Fibroblast of skin of left biceps (primary cell): ENCODE measurements at places on chromosomes 11 and 22.

- peak; percentile 60 for DNase-seq
Observed at GRCh38 chr11:109490953-109491635, 69.1 kb downstream of the C11orf87 start.

DNA sequence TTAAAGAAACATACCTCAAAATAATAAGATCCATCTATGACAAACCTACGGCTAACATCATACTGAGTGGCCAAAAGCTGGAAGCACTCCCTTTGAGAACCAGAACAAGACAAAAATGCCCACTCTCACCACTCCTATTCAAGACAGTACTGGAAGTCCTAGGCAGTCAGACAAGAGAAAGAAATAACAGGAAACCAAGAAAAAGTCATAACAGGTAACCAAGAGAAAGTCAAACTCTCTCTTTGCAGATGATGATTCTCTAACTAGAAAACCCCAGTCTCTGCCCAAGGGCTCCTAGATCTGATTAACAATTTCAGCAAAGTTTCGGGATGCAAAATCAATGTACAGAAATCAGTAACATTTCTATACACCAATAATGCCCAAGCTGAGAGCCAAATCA is 35.6 kb downstream of the TMEM123 start:
- no peak for DNase-seq

DNA sequence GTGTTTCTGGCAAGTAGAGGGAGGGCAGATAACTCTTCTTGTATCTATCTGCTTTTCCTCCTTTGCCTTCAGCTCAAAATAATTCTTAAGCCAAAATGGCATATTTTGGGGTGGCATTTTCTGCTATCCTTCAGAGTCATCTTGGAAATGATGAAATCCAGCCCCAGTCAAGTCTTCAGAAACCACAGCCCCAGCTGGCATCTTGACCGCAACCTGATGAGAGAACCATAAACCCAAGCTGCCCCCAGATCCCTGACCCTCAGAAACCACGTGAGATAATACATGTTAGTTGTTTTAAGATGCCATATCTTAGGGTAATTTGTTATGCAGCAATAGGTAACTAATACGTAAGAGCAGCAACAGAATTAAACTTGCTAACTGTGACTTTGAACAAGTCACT is 15.1 kb upstream of the PAMR1 start:
- no peak for DNase-seq

DNA sequence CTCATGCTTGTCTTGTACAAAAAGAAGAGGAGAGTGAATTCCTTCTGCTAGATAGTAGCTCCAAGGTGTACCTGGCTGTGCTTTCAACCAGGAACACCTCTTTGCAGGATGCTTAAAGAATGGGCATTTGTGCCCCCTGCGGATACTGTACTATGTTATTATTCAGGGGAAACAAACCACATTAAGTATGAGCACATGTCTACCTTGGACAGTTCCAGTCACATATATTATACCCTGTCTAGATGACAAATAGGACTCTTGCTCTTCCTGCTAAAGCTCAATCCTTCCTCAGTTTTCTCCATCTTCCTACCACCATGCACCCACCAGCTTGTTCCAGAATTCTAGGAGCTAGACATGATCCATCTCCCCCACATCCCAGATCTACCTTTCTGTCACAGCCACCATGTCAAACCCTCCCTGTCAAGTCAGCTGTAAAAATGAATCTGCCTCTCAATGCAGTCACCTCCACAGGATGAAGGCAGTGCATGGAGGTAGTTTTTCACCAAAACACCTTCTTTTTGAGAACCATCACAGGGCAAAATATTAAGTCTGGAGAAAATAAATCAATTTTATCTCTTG is 337.4 kb downstream of the LARGE1 start:
- DNase-seq = no peak

- DNase-seq = no peak
Observed at GRCh38 chr22:40635043-40635939, 1.2 kb downstream of the MRTFA start.

- DNase-seq = peak; percentile 61
Observed at GRCh38 chr22:36659762-36660509, 43.6 kb downstream of the CACNG2 start.

DNA sequence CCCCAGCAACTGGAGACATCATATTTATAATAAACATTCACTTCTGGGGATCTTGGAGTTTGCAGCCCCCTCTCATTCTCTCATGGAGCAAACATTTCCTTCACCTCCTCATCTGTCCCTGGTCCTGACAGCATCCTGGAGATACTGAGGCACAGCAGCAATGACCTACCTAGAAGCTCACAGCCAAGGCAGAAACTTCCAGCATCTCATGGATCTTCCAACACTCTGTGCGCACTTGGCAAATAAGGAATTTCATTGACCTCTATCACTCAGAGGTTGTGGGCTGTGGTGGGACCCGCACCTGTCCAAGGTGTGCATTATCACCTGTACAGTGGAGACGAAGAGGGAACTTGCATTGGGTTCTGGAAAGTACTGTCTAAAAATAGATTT is 109.8 kb downstream of the GGTLC2 start:
- DNase-seq = no peak

DNA sequence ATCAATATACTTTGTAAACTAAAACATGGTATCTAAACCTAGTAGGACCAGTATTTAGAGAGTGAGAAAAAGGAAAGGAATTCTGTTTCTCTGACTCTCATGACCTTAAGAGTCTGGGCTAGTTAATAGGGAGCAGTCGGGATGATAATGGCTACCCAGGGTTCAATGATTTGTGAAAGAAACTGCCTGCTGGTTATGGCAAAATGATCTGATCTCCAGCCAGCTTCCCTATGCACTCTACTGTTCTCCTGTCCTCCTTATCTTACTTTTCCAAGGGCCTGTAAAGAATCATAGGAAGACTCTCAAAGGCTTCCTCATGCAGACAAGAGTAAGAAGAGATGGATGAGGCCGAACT is 193.1 kb upstream of the PITPNB start:
- DNase-seq = no peak

GRCh38 chr22:31289344-31289743 is 2.9 kb downstream of the PIK3IP1 start:
- DNase-seq = no peak

- DNase-seq = no peak
Observed at GRCh38 chr11:86157797-86158378, 86.7 kb upstream of the EED start.

DNA sequence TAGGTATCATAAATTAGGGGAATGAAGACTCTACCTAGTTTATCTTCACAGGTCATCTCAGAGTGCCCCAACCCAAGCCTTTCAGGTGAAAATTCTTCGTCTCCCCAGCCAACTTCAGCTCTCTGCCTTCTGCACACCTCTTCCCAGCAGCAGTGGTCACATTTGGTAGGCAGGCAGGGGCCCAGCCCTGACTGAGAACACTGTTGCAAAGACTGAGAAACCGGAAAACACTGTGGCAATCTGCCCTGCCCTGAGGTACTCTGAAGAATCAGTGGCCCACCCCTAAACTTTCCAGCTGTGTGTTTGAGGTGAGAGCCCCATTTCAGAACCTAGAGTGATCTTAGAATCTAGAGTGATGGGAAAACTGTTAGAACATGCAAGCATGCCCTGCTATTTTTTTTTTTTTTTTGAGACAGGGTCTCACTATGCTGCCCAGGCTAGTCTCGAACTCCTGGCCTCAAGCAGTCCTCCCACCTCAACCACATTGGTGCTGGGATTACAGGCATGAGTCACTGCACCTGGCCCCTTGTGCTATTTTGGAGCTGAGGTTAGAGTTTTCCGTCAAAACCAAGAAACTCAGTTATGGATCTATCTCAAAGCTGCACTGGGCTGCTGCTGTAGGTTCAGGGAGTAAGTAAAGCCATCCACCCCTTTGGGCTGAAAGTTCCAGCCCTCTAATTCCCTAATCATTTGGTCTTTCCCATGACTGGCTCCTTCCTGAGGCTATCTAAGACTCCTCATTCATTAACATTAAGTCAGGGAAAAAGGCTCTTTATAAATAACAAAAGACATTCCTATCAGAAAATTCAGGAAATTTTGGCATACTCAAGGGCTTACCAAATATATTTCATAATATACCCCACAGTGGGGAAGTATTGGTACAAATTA is 1.7 kb upstream of the LDHA start:
- DNase-seq = no peak

DNA sequence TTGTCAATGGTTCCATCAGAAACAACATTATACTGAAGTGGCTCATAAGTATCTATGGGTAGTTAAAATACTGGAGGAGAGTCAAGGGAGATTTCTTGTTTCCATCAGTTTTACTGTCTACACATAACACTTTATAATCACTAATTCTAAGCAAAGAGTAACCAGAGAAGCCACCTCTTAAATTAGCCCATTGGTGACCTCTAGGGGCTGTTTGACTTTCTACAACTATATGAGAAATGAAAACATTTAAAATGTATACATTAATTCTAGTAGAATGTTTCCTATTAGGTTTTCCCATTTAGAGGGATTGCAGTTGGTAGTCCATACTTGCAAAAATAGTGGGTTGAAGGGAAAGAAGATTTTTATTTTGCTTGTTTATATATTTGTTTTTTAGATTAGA is 504.3 kb downstream of the FAM181B start:
- no peak for DNase-seq

- no peak for DNase-seq
Observed at GRCh38 chr11:10606536-10607208, 38.2 kb upstream of the LYVE1 start.

DNA sequence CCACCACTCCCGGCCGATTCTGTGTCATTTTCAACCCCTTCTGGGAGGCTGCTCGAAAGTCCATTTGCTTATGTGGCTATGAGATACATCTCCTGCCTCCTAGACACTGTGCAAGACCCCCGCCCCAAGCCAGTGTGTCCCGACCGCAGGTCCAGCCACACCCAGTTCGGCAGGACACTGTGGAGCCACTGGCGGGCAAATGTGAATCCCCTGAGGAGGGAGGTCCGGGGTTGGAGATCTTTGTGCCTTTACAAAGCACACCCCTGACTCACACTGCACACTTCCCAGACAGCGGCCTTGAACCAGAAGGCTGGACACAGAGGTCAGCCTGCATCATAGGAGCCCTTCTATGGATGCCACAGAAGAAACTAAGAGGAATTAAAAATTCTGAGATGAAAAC is 17.4 kb downstream of the FXYD6 start:
- no peak for DNase-seq

GRCh38 chr22:50182176-50183081 is 3.3 kb upstream of the TRABD start:
- DNase-seq = no peak

GRCh38 chr22:42929838-42930155 is 72.7 kb upstream of the ARFGAP3 start:
- no peak for DNase-seq

DNA sequence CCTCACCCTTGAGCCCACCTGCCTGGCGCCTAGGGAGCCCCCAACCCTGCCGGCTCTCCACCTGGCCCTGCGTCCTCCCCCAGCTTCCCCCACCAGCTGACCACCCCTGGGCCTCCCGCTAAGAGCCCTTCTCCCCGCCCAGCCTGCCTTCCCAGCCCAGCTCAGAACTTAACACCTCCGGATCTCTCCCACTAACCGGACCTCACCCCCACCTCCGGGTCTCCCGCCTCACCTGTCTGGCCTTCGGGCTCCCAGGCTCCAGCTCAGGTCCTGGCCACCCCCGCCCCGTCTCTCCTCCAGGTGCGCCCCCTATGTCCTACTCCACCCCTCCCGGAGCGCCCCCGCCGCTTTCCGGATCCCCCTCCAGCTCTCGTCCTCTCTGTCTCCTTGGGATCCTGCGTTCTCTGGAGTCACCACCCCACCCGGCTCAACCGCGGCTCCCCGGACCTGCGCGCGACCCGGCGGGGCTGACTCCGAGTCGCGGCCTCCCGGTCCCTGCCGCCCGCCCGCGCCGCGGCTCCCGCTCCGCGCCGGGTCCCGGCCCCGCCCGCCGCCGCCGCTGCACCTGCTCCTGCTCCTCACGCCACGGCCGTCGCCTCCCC is at the start of gene KCNJ11:
KCNJ11 (minus strand) TSS at position 51 of the 602 bp plus-strand sequence. CDS start 568 bp downstream, outside the sequence.
- no peak for DNase-seq

DNA sequence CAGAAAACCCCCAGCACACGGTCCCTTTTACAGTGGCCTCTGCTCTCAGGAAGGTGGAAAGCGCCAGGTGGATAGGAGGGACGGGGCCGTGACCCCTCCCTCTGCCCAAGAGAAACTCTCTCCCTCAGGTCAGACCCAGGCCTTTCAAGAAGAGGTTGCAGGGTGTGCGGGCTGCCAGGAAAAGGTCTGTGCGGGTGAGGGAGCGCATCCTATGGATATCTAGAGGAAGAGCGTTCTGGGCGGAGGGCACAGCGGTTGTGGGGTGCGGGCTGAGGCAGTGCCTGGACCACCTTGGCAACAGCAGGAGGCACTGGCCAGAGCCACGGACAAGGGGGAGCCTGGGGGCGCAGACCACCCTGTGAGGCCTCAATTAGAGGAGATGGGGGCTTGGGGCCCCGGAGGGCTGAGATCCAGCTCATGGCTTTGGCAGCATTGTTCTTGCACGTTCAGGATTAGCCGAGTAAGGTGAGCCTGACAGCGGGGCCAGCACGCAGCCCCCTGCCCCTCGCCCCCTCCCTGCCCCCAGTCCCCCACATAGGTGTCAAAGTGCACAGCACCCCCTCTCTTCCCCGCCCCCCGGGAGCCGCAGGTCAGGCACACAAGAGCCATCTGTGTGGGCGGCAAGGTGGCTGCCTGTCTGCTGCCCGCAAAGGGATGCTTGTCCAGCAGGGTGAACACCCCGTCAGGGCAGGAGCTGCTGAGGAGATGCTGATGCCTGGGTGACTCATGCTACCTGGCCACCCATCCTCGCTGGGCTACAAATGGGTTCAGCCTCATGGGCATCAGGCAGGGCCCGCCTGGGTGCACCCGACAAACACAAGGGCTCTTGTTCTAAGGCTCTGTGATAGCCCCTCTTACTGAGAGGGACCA is 92.8 kb upstream of the KCNQ1OT1 start:
- DNase-seq = no peak

DNA sequence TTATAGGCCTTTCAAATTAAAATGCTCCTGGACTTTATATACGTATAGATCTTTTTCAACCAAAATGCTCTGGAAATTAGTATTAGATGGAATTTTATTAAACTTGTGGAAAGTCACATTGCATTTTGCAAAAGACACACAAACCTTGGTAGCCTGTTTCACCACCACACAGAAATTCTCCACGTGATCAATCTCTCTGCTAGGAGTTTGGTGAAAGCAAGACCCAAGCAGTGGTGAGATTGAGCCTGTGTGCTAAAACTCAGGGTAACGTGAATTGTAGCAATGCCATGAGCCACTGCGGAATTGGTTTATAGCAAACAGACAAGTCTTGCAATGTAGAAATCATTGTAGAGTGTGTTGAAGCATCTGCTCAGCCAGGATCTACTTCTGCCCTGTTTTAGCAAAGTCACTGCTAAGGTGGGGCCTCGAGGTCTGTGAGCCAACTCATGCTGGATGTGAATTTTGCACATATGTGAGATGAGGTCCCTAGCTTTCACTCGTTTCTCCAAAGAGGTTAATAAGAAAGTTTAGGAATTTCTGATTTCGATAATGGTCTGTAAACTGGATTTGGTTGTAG is 184.8 kb downstream of the DBX1 start:
- DNase-seq = no peak

DNA sequence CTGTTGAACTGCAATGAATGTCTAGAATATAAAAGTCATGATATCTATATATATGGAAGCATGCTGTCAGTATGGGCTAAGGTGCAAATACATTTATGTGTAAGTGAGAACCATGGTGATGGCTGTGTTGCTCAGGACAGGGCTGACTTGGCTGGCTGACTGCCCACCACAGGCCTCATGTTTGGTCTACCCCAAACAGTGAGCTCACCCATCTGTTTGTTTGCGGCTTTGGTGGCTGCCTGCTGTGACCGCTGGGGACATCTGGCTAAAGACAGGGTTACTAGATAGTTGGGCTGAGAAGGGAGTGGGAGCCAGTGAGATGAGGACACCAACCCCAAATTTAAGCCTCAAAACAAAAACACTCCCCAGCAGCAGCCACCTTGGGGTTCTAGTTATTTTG is 6.3 kb downstream of the CD44 start:
- no peak for DNase-seq

GRCh38 chr11:105220121-105220520 is 80.6 kb upstream of the CARD18 start:
- DNase-seq = no peak
